ENCODE measurements at places on chromosomes 3 and 15. TPM values are rescaled to one million over a fixed set of nuclear protein-coding genes. Genes with fewer than 3 reads are reported as not detected.

DNA sequence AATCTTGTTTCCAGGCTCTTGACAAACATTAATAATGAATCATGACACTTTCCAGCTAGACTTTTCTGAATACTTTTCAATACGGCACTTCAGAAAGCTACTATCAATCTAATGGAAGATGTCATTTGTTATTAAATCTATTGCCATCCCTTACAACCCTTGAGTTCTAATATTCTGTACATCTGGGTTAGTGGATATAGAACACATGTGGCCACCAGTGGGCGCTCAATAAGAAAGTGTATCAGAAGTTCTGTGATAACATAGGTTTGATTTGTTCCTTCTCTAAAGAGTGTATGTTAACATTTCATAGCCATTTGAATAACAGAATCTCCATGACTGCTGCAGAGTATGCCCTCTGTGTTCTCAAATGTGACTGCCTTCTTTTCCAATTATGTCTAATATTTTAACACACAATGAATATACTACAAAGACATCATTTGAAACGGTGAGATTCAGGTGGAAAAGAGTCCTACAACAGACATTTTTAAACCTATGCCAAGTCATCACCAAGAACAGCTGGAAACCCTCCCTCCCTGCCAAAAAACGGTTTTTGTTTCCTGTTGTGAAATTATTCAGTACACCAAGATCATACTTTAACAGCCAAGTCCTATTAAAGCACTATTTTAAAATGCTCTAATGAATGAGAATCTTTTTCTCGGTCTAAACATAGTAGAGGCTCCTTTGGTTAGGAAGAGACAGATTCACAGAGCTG, 22.2 kb downstream of the ALDH1A2 start:
- no peak for DNase-seq

DNA sequence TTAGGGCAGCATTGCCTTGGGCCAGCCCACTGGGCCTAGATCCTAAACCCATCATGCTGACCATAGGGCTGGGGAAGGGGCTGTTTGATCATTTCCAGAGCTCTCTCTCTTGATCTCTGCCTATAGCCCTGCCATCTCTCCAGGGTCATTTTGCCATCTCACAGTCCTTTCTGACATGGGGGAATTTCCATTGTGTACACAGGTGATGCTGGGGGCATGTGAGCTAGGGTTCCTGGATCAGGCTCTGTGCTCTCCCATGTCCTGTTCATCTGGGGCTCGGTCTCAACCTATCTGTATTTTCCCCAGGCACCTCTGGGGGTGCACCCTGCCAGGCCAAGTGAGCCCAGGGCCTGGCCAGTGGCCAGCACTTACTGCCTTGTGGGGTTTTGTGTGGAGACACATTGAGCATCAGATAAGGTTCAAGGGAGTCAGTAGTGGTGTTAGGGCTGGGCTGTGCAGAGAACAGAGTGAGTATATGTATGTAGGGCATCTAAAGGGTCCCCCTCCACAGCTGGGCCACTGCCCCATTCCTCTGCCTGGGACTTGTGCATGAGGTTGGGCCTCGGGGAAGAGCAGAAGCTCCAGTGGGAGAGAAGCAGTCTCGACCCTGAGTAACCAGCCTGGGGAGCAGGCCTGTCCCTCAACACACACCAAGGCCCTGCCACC, 25.7 kb upstream of the APEH start:
- no peak for DNase-seq

DNA sequence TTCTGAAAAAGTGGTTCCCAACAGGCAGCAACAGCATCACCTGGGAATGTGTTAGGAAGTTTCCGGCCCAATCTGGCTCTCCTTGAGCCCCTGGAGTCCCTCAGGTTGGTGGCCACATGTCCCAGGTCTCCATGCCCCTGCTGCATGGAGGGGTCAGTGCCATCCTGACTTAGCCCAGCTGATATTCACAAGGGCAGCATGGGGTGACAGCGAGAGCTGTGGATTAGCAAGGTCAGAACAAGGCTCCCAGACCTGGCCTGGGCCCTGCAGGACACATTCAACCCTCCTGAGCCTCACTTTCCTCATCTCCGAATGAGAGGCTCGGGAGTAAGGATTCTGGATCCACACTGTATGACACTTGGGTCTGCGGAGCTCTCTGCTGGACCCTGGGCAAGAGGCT, 243.8 kb upstream of the TLE3 start:
- no peak for DNase-seq

CCR9 gene
- 0.08 TPM for polyA plus RNA-seq

SGO1 gene
- polyA plus RNA-seq: 8.3 TPM
